Upper lobe of right lung (tissue), 1 donor: ENCODE measurements at places on chromosomes 4 and X. TPM values are rescaled to one million over a fixed set of nuclear protein-coding genes. Genes with fewer than 3 reads are reported as not detected.
A peak's percentile ranks its signal among the peaks of the same experiment; 100 is the strongest.

DNA sequence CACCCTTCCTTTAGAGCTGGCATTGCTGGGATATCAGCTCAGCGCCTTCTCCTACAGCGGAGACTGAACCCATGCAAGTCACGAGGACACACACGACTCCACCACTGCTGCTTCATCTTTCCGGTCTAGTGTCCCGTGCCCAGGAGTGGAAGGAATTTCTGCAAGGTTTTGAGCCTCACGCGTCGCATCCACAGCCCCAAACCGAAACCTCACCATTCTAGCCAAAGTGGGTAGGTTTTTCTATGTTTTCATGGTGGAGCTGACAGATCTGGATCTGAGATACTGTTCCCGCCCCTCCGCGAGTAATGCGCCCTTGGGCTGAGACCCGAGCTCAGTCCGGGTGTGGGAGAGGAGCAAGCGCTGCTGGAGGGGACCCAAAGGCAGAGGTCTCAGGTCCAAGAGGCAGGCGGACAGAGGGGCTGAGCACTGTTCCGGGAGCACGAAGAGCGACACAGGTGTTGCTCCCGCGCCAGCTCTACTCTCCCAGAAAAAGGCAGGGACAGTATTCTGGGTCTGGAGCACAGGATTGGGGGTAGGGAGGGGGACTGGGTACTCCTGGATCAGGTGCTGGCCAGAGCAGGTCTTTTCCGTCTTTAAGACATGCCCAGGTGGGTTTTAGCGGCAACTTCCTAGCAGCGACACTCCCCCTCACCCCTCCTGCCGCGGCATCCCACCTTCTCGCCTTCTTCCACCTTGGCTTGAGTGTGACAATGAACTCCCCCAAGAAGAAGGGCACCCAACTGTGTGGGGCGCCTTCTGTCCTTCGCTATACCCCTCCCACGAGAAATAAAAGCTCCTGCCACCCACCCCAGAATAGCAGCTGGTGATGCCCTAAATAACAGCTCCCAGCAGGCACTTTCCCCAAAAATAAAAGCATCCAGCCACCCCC lies 1.8 kb downstream of the EPHA5 start:
- H3K27ac ChIP-seq: no peak overlapping the region
- peak; percentile 50 for DNase-seq
- H3K36me3 ChIP-seq: no peaks in the 10 kb centered on the region
- H3K27me3 ChIP-seq: peaks cover 82% of the 10 kb centered on the region
- H3K4me1 ChIP-seq: peaks cover 13% of the 10 kb centered on the region
- H3K4me3 ChIP-seq: peak overlapping the region; percentile 11

GRCh38 chr4:157706155-157706554 lies 466.7 kb downstream of the GASK1B start:
- no peaks in the 10 kb centered on the region for H3K36me3 ChIP-seq
- no peak for DNase-seq
- no peaks in the 10 kb centered on the region for H3K27me3 ChIP-seq
- H3K4me3 ChIP-seq: no peak overlapping the region
- H3K4me1 ChIP-seq: no peaks in the 10 kb centered on the region
- H3K27ac ChIP-seq: no peak overlapping the region

The MMRN1 gene
- 67.4 TPM for total RNA-seq

The ARSH gene
- not detected for total RNA-seq

- H3K27ac ChIP-seq: no peak overlapping the region
- no peak overlapping the region for H3K4me3 ChIP-seq
- no peaks in the 10 kb centered on the region for H3K36me3 ChIP-seq
- no peaks in the 10 kb centered on the region for H3K4me1 ChIP-seq
- no peaks in the 10 kb centered on the region for H3K27me3 ChIP-seq
These were observed 47.9 kb downstream of the COX18 start for GRCh38 chr4:73021634-73022033.

DNA sequence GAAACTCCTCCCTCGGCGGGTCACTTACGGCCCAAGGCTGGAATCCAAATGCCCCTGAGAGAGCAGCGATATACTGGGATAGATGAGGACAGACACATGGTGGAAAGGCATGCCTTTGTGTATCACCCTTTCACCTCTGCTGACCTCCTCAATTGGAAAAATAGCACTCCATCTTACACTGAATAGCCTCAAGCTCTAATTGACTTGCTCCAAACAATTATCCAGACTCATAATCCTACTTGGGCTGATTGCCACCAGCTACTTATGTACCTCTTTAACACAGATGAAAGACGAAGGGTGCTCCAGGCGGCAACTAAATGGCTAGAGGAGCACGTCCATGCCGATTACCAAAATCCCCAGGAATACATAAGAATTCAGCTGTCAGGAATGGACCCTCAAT lies 1142.2 kb downstream of the ARAP2 start:
- no peak for DNase-seq
- H3K4me3 ChIP-seq: no peak overlapping the region
- H3K36me3 ChIP-seq: no peaks in the 10 kb centered on the region
- no peak overlapping the region for H3K27ac ChIP-seq
- no peaks in the 10 kb centered on the region for H3K4me1 ChIP-seq

DNA sequence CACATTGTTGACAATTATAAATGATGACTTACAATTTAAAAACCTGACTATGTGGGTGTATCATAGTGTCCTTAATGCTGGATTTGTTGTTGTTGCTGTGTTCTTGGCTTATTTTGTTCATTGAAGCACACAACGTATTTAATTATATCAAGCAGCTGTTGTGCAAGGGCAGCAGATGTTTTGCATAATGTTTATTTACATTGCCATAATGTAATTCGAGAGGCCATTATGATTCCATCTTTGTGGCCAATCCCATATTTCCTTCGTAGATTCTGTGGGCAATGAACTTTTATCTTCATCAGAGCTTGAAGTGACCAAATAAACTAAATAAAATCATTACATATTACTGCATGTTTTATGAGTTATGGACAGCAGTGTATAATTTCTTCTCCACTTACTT lies 422.6 kb upstream of the GALNTL6 start:
- no peaks in the 10 kb centered on the region for H3K4me1 ChIP-seq
- no peaks in the 10 kb centered on the region for H3K27me3 ChIP-seq
- no peak overlapping the region for H3K4me3 ChIP-seq
- H3K27ac ChIP-seq: no peak overlapping the region
- H3K36me3 ChIP-seq: no peaks in the 10 kb centered on the region
- DNase-seq: no peak

DNA sequence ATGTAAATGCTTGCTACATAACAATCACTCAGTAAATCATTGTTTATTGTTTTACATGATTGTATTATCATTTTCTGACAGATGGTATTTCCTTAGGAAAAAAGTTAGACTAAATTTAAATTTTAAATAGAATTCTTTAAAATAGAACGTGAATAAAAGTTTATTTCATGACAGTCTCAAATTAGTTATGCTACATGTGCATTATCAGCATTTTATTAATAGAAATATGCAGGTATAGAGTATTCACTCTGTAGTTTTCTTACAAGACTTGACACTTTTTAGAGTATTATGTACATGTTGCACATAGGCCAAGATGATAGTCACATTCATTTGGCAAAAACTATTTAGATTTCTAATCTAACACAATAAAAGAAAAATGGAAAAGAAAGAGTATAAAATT lies 213.3 kb upstream of the SPRY1 start:
- no peak overlapping the region for H3K27ac ChIP-seq
- H3K4me1 ChIP-seq: no peaks in the 10 kb centered on the region
- H3K36me3 ChIP-seq: no peaks in the 10 kb centered on the region

The CAMK2D gene
- total RNA-seq: 46.1 TPM

- no peak for DNase-seq
- H3K4me3 ChIP-seq: no peak overlapping the region
- peak overlapping the region; percentile 52 for H3K27ac ChIP-seq
- H3K4me1 ChIP-seq: peaks cover 18% of the 10 kb centered on the region
- no peaks in the 10 kb centered on the region for H3K27me3 ChIP-seq
These were observed 79.4 kb downstream of the SYNPO2 start for GRCh38 chr4:118968005-118968404.

DNA sequence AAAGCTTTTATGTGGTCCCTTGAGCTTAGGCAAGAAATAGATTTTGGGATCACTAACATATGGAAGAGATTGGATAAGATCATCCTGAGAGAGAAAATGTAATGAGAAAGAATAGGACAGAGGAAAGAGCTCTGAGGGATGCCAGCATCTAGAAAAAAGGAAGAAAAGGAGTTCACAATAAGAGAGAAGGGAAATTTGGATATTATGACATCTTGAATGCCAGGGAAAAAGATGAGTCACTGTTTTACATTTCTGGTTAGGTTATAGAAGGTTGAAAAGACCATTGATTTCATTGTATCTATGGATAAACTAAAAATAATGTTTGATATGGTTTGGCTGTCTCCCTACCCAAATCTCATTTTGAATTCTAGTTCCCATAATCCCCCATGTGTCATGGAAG lies 208.5 kb downstream of the MAD2L1 start:
- no peaks in the 10 kb centered on the region for H3K36me3 ChIP-seq
- H3K4me1 ChIP-seq: no peaks in the 10 kb centered on the region
- H3K27me3 ChIP-seq: no peaks in the 10 kb centered on the region
- H3K4me3 ChIP-seq: no peak overlapping the region
- H3K27ac ChIP-seq: no peak overlapping the region

DNA sequence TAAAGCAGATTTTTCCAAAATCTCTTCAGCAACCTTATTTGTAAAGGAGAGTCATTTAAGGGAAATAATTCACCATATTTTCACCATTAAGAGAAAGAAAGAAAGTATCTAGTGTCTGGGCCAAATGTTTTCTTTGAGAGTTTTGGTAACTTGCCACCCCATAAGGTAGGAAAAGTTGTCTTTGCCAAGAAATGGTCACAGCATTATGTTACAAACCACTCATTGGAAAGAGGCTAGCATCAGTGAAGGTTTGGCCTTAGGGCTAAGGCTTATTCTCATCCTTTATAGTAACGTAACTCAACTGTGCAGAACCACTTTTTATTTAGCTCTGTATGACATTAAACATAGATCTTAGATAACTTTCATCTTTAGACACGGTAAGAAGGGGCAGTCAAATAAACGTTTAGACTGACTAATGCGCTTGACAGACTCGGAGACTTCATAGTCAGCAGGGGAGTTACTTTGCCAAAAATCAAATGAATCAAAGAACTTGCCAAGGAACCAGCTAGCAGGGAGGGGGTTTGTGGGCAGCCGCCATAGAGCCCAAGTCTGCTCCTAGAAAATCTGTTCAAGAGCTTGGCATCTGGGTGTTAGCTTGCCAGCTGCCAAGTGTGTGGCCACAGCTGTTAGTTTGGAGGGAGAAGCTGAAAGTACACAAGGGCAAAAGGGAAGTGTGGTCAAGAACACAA lies 182.8 kb upstream of the GRID2 start:
- no peaks in the 10 kb centered on the region for H3K36me3 ChIP-seq
- no peaks in the 10 kb centered on the region for H3K4me1 ChIP-seq
- H3K4me3 ChIP-seq: no peak overlapping the region
- H3K27me3 ChIP-seq: no peaks in the 10 kb centered on the region

DNA sequence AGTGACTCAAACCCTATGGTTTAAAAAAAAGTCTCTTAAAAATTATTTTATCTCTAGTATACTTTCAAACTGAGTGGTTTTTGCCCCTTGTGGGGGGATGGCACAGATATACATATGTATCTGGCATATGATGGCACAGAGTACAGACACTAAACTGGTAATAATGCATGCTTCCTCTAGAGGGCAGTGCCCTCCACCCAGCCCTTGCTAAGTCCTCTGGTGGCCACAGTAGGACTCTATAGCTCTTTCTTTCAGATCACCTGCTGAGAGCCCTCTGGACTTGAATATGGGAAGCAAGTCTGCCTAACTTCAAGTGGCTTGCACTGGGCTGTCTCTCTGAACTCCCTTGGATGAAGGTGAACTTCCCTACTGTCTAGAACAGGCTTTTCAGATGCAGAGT lies 66.3 kb downstream of the TSPAN7 start:
- H3K4me3 ChIP-seq: no peak overlapping the region
- H3K4me1 ChIP-seq: no peaks in the 10 kb centered on the region
- H3K27me3 ChIP-seq: no peaks in the 10 kb centered on the region
- H3K36me3 ChIP-seq: no peaks in the 10 kb centered on the region
- DNase-seq: no peak

DNA sequence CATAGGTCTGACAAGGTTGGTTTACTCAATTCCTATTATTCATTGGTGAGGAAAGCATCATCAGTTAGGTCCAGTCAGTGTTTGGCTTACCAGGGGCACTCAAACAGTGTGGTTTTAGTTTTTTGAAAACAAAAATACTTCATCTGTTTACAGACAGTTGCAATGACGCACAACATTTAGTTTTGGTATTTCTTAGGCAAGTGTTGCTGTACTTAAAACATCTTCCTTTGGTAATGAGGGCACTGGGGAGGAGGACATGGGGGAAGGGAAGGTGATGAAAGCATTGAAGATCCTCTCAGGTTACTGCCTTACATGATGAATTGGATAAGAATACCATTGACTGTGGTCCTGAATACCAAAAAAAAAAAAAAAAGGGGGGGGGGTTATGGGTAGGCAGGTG lies 93.7 kb upstream of the MAOA start:
- DNase-seq: no peak
- no peaks in the 10 kb centered on the region for H3K4me1 ChIP-seq
- no peak overlapping the region for H3K4me3 ChIP-seq
- no peaks in the 10 kb centered on the region for H3K36me3 ChIP-seq

GRCh38 chrX:16999275-16999674 lies 52.8 kb downstream of the REPS2 start:
- no peak overlapping the region for H3K27ac ChIP-seq
- no peaks in the 10 kb centered on the region for H3K4me1 ChIP-seq
- H3K27me3 ChIP-seq: no peaks in the 10 kb centered on the region
- H3K4me3 ChIP-seq: no peak overlapping the region

DNA sequence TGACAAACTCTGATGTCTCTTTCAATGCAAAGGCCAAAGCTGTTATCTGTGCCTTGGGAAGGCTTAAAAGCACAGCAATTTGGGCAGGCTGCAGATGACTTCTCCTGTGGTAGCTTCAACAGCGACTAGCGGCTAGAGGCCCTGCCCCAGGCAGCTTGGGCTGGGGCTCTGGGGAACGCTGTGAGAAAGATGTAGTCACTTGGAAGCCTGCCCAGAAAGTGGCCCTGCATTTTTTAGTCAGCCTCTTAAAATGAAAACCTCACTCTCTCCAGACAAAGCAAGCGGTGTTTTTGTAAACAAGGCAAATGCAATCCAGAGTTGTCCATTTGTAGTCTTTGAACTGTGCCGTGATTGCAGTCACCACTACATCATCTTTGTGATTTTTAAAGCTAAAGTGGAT lies 27.5 kb downstream of the PCYT1B start:
- H3K36me3 ChIP-seq: no peaks in the 10 kb centered on the region
- H3K4me3 ChIP-seq: no peak overlapping the region
- no peak overlapping the region for H3K27ac ChIP-seq
- H3K4me1 ChIP-seq: no peaks in the 10 kb centered on the region
- no peak for DNase-seq

The UBA1 gene
- total RNA-seq: 161 TPM
